CD4-positive, alpha-beta memory T cell (primary cell): ENCODE measurements at places on chromosomes 7 and 10. TPM values are rescaled to one million over a fixed set of nuclear protein-coding genes. Genes with fewer than 3 reads are reported as not detected.

DNA sequence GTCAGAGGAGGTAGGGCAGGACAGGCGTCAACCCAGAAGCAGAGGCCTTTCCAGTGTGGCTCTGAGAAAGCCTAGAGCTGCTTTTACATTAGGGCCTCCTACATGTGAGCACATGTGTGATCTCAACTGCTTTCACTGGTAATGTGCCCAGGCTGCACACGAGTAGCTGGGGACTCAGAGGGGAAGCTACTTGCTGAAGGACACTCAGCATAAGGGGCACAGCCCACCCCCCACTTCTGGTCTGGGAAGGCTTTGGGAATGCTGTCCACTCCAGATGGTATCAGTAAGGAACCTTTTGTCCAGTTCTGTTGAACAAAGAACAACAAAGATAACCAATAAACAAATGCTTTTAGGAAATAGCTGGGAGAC lies 18.9 kb downstream of the PRF1 start:
- no peak for DNase-seq

Gene PPP1R9A
- total RNA-seq: not detected

Gene VPS37D
- total RNA-seq: not detected

DNA sequence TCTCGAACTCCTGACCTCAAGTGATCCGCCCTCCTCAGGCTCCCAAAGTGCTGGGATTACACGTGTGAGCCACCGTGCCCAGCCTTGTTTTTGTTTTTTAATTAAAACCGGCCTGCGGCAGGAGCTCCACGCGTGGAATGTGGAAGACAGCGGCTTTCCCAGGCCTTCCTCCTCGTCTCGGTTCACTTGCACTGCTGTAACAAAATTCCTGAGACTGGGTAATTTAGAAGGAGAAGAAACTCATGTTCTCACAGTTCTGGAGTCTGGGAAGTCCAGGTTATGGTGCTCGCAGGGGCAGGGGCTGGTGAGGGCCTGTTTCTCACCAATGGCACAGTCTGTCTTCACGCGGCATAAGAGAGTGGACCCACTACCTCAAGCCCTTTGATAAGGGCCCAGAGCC lies 14.4 kb upstream of the CRYGN start:
- no peak for DNase-seq

- no peak for DNase-seq
Observed at GRCh38 chr7:114312649-114313048, 102.0 kb upstream of the FOXP2 start.

DNA sequence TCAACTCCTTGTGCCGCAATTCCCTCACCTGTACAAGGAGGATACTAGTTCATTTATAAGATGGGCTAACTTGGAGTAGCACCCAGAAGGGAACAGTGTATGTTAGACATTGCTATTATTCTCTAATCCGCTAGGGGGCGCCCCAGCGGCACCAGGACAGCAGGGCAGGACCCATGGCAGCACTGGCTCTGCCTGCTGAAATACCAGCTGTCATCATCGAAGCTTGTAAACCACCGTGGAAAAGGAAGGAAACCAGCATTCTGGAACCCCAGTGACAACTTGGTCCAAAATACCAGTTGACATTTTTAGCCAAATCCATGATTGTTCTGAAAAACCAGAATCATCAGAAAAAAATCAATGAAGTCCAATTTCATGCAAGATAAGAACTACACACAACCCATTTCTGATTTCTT lies 134.4 kb downstream of the ITGA8 start:
- DNase-seq: no peak

GRCh38 chr7:102452451-102452850 lies 12.2 kb downstream of the ALKBH4 start:
- DNase-seq: no peak

DNA sequence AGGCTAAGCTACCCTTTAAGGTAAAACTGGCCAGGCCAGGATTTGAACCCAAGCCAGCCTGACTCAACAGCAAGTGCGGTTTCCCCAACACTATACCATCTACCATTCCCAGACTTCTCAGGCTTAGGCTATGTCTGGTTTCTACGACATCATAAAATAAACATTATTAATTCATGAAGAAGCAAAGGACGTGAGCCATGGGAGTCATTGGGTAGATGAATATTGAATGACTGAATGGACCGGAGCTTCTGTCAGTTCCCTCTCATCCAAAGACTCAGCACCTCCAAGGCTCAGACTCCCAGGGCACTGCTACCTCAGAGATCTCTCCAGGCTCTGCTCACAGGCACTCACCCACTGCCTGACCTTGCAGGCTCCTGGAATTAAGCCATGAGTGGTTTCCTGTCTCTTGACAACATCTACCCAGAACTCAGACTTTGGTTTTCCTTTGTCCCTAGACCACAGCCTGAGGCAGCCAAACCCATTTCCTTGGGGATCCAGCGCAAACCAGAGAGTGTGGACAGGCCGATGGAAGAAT lies 64.6 kb upstream of the STEAP1B start:
- DNase-seq: no peak

Gene COL17A1
- not detected for total RNA-seq

DNA sequence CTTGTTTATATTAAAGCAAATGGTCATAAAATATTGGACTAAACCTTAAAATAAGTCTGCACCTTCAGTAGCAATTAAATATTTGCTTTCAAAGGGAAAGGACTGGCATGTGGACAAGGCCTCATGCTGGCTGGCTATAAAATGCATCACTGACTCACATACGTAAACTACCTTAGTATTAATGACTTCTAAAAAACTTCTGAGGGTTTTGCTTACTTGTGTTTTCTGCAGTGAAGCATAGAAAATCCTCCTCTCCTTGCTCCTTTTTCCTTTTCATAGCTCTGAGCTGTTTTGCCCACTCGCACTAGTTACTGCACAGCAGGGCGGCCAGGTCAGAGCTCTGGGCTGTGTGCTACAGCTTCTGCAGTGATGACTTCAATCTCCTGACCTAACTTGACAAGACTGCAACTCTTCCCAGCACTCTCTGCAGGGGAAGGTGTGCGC lies 82.3 kb downstream of the CUL2 start:
- no peak for DNase-seq

DNA sequence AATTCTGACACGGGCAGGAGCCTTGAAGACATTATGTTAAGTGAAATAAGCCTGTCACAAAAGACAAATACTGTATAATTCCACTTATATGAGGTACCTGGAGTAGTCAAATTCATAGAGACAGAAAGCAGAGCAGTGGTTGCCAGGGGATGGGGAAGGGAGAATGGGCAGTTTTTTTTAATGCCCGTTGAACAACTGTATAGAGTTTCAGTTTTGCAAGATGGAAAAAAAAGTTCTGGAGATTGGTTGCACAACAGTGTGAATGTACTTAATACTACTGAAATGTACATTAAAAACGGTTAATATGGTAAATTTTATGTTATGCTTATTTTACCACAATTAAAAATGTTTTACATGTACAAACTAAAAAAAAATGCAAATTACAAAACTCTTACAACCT lies 63.6 kb upstream of the EFCAB10 start:
- DNase-seq: no peak

DNA sequence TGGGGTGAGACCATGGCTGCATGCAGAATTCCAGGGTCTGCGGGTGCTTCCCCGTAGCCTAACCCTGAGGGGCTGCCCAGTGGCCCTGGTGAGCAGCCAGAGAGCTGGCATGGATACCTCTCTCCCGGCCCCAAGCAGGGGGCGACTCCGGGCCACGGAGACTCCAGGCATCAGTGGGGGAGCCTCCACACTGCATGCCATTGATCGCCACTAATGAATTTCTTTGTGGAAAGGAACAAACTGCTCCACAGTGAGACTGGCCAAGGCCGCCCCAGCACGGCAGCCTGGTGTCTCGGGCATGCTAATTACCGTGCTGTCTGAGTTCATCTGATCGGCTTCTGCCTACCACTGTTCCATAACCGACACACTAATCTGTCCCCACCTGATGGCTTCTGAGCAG lies 184.4 kb downstream of the GRID1 start:
- no peak for DNase-seq

GRCh38 chr10:105121743-105122142 lies 480.7 kb downstream of the SORCS3 start:
- no peak for DNase-seq

Gene CALHM3
- total RNA-seq: not detected

DNA sequence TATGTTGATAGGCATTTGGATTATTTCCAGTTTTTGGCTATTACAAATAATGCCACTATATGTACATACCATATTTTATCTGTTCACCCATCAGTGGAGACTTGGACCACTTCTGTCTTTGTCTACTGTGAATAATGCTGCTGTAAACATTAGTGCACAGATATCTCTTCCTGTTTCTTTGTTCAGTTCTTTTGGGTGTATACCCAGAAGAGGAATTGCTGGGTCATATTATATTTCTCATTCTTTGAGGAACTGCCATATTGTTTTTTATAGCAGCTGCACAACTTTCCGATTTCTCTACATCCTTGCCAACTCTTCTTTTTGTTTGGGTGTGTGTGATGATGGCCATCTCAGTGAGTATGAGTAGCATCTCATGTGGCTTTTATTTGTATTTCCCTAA lies 218.0 kb downstream of the LRMDA start:
- no peak for DNase-seq

Gene PRF1
- 19.5 TPM for total RNA-seq

DNA sequence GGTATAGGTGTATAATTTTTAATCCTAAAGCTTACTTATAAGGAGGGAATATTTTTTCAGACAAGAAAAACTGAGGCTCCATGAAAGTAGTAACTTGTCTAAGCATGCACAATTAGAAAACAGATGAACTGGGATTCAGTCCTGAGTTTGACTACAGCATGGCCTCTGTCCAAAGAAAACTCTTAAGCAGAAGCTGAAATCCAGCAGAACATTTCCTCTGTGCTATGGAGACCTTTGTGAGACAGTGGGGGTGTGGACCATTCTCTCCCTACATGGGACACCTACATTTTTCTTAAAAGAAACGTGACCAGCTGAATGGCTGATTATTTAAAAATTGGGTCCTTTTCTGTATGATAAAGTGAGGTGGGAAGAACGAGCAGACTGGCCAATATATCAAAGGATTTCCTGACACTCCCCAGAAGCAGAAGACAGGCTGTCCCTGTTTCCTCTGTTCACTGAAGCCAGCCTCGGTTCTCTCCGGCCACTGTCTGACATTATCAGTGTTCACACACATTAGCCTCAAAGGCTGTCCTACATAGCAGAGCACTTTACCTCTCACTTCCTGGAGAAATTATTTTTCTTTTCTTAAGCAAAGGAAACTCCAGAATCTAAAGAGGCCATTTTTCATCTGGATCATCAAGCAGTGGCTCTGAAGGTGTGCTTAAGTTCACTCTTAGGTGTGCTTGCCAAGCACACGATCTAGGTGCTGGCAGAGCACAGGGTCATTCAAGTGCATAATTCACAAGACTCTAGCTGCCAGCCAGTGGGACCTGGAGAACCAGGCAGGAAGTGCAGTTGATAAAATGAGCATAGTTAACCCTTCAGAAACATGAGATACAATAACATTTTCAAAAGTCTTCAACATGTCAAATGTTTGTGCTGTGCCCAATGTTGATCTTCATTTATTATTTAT lies 40.4 kb upstream of the KIAA1217 start:
- DNase-seq: no peak

GRCh38 chr10:36492590-36493515 lies 632.5 kb upstream of the ANKRD30A start:
- DNase-seq: no peak

GRCh38 chr7:8176370-8177081 lies 85.4 kb downstream of the ICA1 start:
- peak; percentile 83 for DNase-seq

Gene TBATA
- not detected for total RNA-seq

- no peak for DNase-seq
Observed at GRCh38 chr10:79185796-79186374, 117.1 kb downstream of the ZMIZ1 start.

Gene IFIT1
- 6.3 TPM for total RNA-seq

- DNase-seq: peak; percentile 98
Observed at GRCh38 chr7:97117372-97118188, at the start of gene SDHAF3. TSS of gene SDHAF3 (plus strand) at chr7:97117698. CDS start at chr7:97117724, 26 bp downstream.

Gene CYP2C19
- 0.22 TPM for total RNA-seq

DNA sequence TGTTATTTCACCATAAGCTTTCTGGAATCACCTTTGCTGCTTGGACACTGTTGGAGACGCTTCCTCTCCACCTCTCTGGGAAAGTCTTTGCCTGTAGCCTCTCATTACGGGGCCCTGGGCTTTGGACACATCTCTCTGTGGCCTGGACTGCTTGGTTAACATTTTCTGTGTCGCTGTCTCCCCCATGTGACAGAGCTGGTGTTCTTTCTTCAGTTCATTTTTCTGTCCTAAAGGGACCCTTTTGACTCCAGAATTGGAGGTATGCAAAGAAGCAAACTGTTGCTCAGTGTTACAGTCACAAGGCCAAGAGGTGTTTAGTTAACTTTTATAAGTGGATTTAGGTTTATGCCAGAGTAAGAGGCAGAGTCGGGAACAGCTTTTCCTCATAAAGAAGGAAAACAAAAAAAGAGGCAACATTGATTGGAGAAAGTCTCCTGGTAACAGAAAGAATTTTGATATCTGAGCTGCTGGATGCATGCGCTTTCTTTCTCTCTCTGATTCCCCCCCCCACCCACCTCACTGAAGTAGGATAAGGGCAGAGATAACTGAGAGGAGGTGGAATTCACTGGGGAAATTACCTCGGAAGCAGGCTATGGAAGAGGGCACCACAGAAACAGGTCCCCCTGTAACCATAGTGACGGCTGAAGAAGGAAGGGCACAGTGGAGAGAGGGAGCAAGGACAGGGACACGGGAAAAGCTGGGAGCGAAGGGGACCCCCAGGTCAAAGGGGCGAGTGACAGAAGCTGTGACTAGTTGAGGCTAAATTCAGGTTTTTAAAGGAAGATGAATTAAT lies 57.8 kb downstream of the LGI1 start:
- DNase-seq: no peak

DNA sequence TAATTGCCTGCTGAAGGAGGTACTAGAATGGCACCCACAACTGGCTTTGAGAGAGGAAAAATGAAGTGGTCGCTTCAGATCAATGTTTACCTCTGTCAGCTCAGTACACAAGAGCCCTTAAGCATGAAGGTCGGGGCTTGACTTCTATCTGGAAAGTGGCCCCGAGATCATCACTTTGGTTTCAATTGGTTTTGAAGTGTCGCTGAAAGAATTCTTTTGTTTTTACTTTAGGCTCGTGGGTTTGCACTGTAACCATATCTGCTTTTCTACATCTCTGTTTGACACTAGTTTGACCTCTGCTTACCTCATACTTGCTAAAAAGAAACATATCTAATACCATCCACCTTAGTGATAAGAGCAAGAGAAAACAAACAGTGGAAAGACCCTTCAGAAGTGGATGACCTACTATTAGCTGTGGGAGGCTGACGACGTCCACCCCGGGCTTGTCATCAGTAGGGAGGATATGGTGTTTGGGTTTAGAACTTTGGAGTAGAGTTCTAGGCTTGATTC lies 361.8 kb downstream of the GATA3 start:
- peak; percentile 73 for DNase-seq

GRCh38 chr7:131483586-131483985 lies 72.8 kb downstream of the PODXL start:
- DNase-seq: no peak

GRCh38 chr7:139230484-139230773 lies 608 bp upstream of the UBN2 start:
- DNase-seq: no peak

- peak; percentile 10 for DNase-seq
Observed at GRCh38 chr10:12419262-12419847, 70.0 kb downstream of the CAMK1D start.

- DNase-seq: no peak
Observed at GRCh38 chr7:36151921-36152755, 916 bp upstream of the EEPD1 start.

Gene ELOVL3
- total RNA-seq: not detected

GRCh38 chr7:140595468-140596092 lies 45.0 kb downstream of the DENND2A start:
- no peak for DNase-seq
